ENCODE measurements at places on chromosomes 1 and 21.

- DNase-seq: no peak
These were observed 515 bp downstream of the MAN1C1 start for GRCh38 chr1:25616987-25617624.

DNA sequence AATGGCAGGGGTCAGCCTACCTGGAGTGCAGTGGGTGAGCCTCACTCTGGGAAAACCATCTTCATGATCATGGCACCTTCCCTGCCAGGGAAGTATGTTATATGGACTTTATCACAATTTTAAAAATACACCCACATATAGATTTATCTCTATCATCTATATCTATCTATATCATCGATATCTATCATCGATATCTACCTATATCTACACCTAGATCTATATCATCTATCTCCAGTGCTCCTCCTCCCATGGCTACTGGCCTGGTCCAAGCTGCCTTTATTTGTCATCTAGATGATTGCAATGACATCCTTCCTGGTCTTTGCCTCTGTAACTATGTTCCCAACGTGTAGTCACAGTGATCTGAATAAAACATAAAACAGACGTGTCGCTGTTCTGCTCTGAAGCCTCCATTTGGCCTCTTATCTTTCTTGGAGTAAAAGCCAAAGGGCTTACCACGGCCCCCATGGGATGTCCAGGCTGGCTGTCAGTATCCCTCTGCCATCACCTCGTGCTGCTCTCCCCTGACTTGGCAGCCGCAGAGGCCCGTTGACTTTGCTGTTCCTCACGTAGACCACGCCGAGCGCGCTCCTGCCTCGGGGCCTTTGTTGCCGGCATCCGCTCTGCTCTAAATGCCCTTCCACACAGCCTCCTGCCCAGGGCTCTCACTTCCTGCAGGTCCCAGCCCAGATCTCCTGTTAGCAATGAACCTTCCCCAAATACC is 20.6 kb upstream of the KIF26B start:
- no peak for DNase-seq

- DNase-seq: no peak
These were observed 49.0 kb upstream of the LRP8 start for GRCh38 chr1:53376742-53377437.

GRCh38 chr1:183942933-183943693 is 94.4 kb downstream of the COLGALT2 start:
- DNase-seq: peak; percentile 98

- DNase-seq: peak; percentile 88
These were observed 133.4 kb downstream of the SYT2 start for GRCh38 chr1:202576816-202577215.

DNA sequence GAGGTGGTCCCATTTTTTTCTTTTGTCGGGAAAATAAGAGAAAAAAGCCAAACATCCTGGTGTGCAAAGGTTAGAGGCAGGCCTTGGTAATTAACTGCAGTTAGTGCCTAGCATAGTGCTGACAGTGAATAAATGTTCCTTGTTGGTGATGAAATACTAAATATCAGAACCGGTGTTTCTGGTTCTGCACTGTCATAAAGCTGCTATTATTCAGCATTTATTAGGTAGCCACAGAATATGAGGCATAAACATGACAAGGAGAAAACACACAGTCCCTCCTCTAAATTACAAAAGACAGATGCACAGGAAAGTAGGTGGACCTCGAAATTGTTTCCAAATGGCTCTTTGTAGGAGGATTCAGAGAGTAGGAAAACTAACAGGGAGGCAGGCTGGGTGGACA is 122.0 kb upstream of the ADGRL2 start:
- no peak for DNase-seq

DNA sequence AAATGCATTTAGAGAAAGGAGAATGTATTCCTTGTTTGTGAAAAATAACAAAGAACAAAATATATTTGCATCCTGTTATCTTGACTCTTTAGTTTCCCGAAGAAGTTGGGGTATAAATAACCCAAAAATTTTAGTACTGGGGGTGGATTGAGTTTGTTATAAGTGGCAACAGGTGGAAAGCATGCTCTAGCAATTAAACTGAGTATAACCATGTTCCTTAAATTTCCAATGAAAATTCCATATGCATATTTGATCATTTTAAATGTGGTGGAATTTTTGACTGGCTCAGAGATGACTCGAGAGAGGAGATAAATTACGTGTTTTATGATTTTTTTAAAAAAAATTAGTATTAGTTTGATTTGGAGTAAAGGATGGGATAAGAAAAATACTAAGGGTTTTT is 348.9 kb downstream of the TGFB2 start:
- no peak for DNase-seq

- DNase-seq: no peak
These were observed 774 bp upstream of the DYRK1A start for GRCh38 chr21:37365517-37366481.

GRCh38 chr1:77680173-77680572 is 2.3 kb downstream of the ZZZ3 start:
- DNase-seq: peak; percentile 20

DNA sequence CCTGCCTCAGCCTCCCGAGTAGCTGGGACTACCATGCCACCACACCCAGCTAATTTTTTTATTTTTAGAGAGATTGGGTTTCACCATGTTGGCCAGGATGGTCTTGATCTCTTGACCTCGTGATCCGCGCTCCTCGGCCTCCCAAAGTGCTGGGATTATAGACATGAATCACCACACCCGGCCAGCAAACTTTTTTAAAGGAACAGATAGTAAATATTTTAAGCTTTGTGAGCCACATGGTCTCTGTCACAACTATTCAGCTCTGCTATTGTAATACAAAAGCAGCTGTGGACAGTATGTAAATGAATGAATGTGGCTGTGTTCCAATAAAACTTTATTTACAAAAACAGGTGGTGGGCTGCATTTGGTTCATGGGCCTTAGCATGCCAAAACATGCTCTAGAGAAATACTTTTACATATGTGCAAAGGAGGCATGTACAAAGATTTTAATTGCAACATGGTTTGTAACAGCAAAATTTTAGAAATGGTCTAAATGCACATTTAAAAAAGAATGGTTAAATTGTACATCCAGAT is 47.0 kb downstream of the CDCP2 start:
- no peak for DNase-seq

DNA sequence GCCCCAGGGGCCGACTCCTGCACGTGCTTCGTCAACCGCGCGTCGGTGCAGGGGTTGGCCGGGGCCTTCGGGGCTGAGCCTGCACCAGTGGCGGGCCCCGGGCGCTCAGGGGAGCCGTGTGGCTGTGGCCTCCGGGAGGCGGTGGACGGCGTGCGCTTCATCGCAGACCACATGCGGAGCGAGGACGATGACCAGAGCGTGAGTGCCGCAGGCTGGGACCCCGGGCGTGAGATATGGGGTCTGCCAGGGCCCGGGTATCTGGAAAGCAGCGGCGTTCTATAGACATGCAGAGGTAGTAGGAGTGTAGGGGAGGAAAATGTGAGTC is 4.3 kb downstream of the CHRNB2 start:
- no peak for DNase-seq

- no peak for DNase-seq
These were observed 14.3 kb upstream of the CXADR start for GRCh38 chr21:17498586-17498985.

- no peak for DNase-seq
These were observed 106.9 kb downstream of the KCNJ15 start for GRCh38 chr21:38363693-38364092.

DNA sequence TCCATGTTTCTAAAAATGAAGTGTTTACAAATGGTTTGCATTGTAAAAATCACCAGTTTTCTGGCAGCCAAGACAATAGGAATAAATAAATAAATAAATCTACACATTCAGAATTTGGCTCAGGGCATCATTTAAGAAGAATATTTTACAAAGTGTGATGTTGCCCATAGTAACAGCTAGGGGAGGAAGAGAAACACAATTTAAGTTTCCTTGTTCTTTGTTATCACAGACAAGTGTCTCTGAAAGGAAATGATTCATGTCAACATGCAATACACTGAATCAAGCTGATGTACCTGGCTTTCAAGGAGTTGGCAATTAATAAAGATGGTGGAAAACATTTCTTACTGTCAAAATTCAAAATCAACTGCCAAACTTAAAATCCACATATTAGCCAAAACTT is 74.7 kb downstream of the LHX8 start:
- no peak for DNase-seq

DNA sequence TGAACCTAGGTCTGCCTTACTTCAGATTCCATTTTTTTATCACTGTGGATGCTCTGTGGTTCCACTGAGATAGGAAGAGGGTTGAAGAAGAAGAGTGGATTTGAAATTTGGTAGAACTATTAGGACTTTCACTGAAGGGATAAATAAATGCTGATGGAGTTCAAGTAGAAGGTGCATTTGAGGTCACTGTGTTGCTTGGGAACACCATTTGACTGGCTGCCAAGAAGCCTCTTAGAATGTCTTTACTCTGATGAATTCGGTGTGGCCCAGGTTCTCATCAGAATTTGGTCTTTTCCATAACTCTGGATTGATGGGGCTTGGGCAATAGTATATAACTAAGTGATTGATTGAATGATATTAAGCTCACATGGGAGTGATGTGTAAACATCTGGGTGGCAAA is 11.9 kb downstream of the XPR1 start:
- no peak for DNase-seq

- no peak for DNase-seq
These were observed 747.9 kb upstream of the NCAM2 start for GRCh38 chr21:20250337-20250736.

- no peak for DNase-seq
These were observed 101.2 kb downstream of the LAMC2 start for GRCh38 chr1:183287191-183287675.

GRCh38 chr21:41975391-41976272 is 21.8 kb upstream of the C2CD2 start:
- no peak for DNase-seq

GRCh38 chr1:4064150-4064889 is 164.2 kb upstream of the C1orf174 start:
- DNase-seq: no peak

DNA sequence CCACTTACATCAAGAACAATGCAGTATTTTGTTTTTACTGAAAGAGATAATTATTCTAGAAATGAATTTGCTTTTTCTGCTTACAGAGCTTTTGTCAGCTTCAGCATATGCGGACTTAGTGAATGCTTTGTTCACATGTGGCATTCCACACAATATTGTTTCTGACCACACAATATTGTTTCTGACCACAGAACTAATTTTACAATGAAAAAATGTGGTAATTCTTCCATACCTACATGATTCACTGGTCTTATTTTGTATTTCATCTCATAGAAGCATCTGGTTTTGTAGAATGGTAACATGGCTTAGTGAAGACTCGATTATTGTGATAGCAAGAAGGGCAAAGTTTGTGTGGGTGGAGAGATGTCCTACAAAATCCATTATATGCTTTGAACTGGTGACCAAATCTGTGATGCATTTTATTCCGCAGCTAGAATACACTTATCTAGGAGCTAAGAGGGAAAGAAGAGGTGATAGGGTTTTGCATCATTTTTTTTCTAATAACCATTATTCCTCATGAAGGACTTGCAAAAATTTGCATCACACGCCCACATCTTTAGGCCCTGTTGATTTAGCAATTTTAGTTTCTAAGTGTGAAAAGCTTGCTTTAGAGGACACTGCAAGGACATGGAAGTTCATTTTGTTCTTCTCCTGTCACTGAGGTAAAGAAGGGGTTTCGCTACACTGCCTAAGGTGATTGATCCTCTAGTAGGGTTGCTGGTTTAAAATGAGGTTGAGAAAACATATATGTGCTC is 75.3 kb downstream of the HLX start:
- DNase-seq: peak; percentile 44

- peak; percentile 78 for DNase-seq
These were observed 356.4 kb upstream of the PKN2 start for GRCh38 chr1:88327391-88328267.

GRCh38 chr1:208606959-208607358 is 362.8 kb upstream of the PLXNA2 start:
- no peak for DNase-seq

GRCh38 chr1:186054003-186054402 is 319.8 kb downstream of the HMCN1 start:
- no peak for DNase-seq

DNA sequence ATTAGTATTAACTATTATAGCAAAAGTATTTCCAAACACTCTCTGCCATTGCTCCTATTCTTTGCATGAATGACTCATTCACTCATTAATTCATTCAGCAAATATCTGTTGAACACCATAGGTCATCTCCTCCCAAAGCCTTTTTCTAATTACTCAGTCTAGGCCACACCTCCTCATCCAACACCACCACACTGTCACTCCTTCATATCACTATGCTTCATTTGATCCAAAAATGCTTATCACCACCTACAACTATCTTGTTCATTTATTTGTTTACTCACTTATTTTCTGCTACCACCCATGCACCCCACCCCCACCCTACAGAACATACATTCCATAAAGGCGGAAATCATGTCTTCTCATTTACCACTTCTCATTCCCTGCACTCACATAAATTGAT is 94.4 kb upstream of the TNFSF4 start:
- no peak for DNase-seq

GRCh38 chr1:169260478-169261151 is 107.0 kb downstream of the NME7 start:
- no peak for DNase-seq

DNA sequence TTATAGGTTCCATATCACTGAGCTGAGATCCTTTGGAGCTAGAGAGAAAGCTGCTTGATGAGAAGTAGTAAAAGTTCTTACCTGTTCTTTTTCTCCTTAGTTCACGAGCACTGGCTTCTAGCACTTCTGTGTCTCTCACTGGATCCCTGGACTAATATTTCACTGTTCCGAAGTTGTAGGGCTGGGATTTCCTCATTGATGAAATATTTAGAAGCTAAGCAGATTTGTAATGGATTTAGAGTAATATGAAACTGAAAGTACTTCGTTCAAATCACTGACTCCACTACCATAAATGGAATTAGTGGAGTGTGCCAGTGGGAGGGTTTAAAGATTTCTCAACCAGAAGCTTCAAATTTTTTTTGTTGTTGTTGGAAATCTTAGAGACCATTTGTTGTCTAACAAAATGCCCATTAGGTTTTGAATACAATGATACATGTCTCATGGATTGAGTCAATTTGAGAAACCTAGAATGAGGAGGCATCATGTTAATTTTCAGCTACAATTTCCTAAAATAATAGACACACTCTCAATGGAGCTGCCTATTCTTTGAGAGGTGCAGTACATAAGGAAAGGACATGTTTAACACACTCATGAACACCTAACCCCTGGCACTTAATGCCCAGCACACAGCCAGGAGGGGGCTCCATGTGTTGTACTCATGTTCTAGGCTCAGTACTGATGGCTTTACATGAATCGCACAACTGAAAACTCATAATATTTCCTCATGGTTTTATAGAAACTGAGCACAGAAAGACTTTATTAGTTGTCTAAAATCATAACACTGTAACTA is at the start of gene GBP1:
Gene GBP1 (minus strand): TSS at position 130 of the 790 bp plus-strand sequence. CDS start 1,974 bp downstream, outside the sequence.
- DNase-seq: peak; percentile 81

Data from fibroblast of skin of left quadriceps (primary cell).